ENCODE measurements at places on chromosomes 13 and 19.

GRCh38 chr13:20161951-20162300 lies 1.1 kb upstream of the GJA3 start:
- DNase-seq: no peak

- no peak for DNase-seq
Measured at GRCh38 chr19:1269478-1270212, 513 bp downstream of the CIRBP start.

DNA sequence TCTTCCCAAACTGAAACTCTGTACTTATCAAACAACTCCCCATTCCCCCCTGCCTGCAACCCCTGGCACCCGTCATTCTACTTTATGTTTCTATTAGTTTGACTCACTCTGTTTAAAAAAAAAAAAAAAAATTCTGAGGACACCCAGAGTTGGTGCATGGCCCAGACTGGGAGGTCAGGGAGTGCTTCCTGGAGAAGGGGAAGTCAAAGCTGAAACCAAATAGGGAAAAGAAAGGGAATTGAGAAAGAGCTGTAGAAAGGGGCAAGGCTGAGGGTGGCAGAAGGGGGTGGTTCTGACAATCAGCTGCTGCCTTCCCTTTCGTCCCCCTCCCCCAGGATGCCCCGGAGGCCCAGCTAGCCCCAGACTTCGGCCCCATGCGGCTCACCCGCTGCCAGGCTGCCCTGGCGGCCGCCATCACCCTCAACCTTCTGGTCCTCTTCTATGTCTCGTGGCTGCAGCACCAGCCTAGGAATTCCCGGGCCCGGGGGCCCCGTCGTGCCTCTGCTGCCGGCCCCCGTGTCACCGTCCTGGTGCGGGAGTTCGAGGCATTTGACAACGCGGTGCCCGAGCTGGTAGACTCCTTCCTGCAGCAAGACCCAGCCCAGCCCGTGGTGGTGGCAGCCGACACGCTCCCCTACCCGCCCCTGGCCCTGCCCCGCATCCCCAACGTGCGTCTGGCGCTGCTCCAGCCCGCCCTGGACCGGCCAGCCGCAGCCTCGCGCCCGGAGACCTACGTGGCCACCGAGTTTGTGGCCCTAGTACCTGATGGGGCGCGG lies 9.0 kb upstream of the STRN4 start:
- no peak for DNase-seq

GRCh38 chr19:50639121-50640112 lies at the start of gene SYT3:
Gene SYT3, minus strand, starts transcription at chr19:50639881. Its CDS starts 2,470 bp downstream, at chr19:50637411.
- DNase-seq: no peak

DNA sequence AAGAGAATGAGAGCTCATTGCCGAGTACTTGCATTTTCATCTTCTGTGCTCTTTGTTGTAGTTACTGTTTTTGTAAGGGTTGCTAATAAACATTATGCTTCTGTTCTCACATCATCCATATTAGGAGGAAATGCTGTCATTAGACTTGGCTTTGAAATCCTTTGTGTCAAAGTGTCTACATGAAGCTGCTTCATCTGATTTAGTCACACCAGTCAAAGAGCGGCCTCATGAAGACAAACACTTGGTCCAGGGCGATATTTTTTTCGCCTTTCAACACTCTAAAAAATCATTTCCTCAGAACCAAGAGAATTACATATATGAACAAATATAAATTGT lies 105.0 kb downstream of the SPRY2 start:
- DNase-seq: no peak

GRCh38 chr19:42291435-42291810 lies 10.5 kb upstream of the PRR19 start:
- no peak for DNase-seq

- no peak for DNase-seq
Measured at GRCh38 chr13:70353096-70353495, 244.8 kb upstream of the KLHL1 start.

DNA sequence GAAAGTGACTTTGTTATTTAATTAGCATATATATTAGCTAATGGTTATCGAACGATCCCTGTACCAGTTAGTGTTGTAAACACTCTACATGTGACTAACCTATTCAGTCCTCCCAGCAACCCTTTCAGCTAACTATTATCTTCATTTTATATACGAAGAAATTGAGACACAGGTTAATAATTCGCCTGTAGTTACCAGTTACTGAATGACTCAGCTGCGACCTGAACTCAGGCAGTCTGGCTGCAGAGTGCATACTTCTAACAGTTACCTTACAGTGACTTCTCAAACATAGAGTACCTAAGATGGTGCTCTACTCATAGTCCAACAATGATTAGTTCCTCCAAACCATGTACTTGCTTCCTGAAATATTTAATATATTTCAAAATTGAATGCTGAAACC lies 117.7 kb downstream of the FNDC3A start:
- DNase-seq: no peak

- no peak for DNase-seq
Measured at GRCh38 chr13:55439450-55439849, 1701.3 kb upstream of the PRR20A start.

GRCh38 chr13:99792079-99792921 lies 179.3 kb downstream of the ZIC5 start:
- DNase-seq: no peak

DNA sequence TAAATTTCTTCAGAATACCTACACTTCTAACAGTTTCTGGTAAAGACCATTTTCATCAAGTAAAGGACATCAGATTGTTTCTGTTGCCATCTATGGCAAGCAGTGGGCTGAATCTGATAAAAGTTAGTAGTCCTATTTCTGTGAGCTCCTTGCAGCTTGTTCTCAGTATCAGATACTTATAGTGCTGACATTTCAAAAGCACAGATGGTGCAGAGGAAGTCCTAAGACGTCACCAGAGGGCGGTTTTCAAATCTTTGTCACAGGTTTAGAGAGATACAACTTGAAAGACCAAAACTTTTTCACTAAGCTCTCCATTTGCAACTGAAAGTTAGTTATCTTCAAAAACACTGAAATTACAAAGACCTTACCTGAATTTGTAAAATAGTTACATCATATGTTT lies 719.8 kb downstream of the SLITRK1 start:
- no peak for DNase-seq

DNA sequence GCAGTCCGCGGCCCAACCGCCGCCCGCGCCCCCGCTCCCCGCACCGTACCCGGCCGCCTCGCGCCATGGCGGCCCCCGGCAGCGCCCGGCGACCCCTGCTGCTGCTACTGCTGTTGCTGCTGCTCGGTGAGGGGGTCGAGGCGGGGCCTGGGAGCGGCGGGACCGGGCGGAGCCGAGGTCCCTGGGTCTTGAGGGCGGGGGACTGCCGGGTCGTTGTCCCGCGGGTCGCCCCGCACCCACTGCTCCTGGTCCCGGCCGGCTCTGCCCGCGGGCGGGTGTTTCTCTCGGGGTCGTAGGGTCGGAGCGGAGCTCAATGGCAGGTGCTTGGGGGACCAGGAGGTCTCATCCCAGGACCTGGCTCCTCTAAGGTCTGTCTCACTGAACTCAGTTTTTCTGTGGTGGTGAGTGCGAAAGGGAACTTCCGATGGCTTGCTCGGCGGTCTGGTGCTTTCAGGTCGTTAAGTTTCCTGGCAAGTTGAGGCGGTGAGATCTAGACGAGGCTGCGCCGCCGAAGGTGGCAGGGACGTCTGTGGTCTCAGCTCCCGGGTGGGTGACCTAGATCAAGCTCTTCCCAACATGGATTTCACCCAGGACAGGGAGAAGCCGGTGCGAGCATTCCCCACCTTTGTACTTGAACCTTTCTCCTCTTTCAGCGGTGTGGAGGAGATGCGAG lies 467 bp downstream of the LAMP1 start:
- DNase-seq: no peak

- no peak for DNase-seq
Measured at GRCh38 chr19:3324405-3324856, 42.0 kb upstream of the NFIC start.

DNA sequence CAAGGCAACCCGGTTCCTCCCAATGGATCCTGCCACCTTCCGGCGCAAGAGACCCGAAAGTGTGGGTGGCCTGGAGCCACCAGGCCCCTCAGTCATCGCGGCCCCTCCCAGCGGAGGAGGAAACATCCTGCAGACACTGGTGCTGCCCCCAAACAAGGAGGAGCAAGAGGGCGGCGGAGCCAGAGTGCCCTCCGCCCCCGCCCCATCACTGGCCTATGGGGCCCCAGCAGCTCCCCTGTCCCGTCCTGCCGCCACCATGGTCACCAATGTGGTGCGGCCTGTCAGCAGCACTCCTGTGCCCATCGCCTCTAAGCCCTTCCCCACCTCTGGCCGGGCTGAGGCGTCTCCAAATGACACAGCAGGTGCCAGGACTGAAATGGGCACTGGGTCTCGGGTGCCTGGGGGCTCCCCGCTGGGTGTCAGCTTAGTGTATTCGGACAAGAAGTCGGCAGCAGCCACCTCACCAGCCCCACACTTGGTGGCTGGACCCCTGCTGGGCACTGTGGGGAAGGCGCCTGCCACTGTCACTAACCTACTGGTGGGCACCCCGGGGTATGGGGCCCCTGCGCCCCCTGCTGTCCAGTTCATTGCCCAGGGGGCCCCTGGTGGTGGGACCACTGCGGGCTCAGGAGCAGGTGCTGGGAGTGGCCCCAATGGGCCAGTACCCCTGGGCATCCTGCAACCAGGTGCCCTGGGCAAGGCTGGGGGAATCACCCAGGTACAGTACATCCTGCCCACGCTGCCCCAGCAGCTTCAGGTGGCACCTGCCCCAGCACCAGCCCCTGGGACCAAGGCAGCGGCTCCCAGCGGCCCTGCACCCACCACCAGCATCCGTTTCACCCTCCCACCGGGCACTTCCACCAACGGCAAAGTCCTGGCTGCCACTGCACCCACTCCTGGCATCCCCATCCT lies 11.2 kb upstream of the PRR19 start:
- DNase-seq: no peak

DNA sequence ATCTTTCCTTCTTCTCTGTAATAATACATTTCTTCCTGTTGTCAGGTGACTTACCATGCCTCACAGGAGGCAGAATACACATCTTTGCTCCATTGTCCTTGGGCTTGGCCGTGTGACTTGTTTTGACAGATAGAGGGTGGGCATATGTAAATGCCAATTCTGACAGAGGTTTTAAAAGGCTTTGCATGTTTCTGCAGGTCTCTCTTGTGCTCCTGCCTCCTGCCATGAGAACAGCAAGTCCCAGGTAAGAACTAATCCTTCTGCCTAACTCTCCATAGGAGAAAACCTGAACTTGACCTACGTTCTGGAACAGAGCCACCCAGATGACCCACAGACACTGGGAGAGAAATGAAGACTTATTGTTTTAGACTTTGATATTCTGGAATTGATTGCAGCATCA lies 88.7 kb upstream of the TNFSF11 start:
- no peak for DNase-seq

GRCh38 chr19:18350490-18350889 lies 10.1 kb downstream of the PGPEP1 start:
- no peak for DNase-seq

DNA sequence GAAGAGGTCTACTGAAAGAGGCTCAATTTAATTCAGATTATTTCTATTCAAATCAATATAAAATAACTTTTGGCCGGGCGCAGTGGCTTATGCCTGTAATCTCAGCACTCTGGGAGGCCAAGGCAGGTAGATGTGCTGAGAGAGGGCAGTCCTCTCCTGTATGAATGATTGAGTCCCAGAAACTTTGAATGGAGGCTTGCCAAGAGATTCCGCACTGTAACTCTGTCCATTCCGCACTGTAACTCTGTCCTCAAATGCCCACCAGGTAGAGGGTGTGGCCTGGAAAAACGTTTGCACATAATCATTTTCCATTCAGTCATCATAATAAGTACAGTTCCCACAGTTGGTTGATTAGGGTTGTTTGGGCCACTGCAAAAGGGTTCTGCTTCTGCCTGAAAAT lies 274.7 kb upstream of the SOX21 start:
- DNase-seq: no peak

GRCh38 chr19:36719687-36720556 lies 32.5 kb downstream of the ZNF567 start:
- no peak for DNase-seq

DNA sequence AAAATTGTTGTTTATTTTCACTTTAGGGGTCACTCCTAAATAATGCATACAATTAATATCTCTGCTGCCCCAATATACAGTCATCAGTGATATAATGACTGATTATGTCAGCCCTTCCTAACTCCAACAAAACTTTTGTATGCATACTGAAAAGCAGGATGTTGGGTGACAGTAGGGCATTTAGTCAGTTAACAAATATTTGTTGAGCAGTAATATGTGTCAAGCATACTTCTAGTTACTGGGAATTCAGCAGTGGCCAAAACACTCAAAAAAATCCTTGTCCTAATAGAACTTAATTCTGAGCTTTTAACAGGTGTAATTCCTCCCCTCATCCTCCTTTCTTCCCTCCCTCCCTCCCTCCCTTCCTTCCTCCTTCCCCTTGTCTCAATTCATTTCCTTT lies 560.7 kb upstream of the KLHL1 start:
- no peak for DNase-seq

DNA sequence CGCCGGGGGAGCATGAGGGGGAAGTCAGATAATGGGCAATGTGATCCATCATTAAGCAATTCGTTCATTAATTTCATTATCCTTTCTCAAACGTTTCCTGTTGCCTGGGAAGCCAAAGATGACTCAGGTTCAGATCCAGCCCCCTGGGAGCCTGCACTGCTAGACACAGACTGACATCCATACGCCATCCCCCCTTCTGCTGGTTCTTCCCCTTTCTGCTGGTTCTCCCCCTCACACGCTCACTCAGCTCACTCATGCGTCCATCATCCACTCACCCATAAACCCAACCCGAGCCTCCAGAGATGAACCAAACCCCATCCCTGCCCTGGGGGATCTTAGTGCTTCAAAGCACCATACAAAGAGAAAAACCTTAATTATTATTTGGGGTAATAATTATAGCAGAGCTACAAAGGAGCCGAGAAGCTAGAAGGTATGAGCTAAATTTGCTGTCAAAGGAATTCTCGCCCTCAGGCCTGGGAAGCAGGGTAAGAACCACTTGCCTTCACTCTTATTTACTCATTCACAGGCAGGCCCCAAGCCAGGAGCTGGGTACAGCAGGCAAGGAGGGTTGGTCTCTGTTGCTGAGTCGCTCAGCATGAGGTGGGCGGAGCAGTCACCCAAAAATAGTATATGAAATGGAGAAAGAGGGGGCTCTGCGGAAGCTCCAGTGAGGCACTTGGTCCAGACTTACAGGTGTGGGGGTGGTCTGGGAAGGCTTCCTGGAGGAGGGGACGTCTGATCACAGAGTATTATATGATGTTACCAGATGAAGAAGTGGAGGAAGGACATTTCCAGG lies 7.0 kb upstream of the ZNF444 start:
- no peak for DNase-seq

- no peak for DNase-seq
Measured at GRCh38 chr13:109706015-109706715, 80.2 kb downstream of the IRS2 start.

- no peak for DNase-seq
Measured at GRCh38 chr19:39110263-39110967, 15.2 kb upstream of the PAK4 start.

- DNase-seq: no peak
Measured at GRCh38 chr13:87677043-87677495, 5.9 kb downstream of the SLITRK5 start.

- no peak for DNase-seq
Measured at GRCh38 chr13:30179597-30180276, 127.6 kb downstream of the KATNAL1 start.
